ENCODE measurements at places on chromosomes 6 and 20. TPM values are rescaled to one million over a fixed set of nuclear protein-coding genes. Genes with fewer than 3 reads are reported as not detected.

Gene SLC12A5
- not detected for polyA plus RNA-seq

Gene NR2E1
- polyA plus RNA-seq, result 0.04 TPM

Gene CALHM5
- 0.94 TPM for polyA plus RNA-seq

Gene CAGE1
- 0.04 TPM for polyA plus RNA-seq

Gene HLA-DRB1
- polyA plus RNA-seq, result 0.31 TPM
